Sciatic nerve (tissue), 2 donors: ENCODE measurements at places on chromosomes 6 and 20.

DNA sequence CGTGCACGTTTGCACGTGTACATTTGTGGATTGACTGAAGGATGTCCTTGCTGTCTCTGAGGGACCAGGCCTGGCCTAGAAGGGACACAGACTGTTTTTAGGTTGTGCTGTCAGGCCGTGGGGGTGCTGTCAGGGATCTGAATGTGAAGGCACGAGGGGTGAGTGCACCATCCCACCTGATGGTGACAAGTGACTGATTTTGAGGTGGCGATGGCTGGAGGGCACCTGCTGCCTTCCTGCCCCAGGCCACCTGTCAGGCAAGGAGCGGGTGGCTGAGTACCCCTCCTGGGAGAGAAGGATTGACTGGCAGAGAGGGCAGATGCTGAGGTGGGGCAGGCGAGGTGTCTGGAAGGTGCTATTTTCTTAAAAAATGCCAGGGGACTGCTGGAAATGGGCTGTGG lies 1.2 kb downstream of the RAB44 start:
- no peak for DNase-seq

GRCh38 chr6:149293244-149293643 lies 24.3 kb upstream of the TAB2 start:
- no peak for DNase-seq

DNA sequence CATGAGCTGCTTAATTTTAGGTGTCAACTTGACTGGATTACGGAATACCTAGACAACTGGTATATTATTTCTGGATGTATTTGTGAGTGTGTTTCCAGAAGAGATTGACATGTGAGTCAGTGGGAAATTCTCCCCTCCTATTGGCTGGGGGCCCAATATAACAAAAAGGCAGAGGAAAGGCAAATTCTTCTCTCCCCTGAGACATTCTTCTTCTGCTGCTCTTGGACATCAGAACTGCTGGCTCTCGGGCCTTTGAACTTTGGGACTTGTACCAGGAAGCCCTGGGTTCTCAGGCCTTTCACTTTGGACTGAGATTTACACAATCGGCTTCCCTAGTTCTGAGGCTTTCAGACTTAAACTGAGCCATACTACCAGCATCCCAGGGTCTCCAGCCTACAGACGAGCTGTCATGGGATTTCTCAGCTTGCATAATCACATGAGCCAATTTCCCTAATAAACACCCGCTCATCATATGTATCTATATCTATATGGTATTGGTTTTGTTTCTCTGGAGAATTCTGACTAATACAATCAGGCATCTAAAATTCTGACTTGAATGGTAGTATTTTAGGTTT lies 7.6 kb upstream of the BTN3A3 start:
- no peak for DNase-seq

DNA sequence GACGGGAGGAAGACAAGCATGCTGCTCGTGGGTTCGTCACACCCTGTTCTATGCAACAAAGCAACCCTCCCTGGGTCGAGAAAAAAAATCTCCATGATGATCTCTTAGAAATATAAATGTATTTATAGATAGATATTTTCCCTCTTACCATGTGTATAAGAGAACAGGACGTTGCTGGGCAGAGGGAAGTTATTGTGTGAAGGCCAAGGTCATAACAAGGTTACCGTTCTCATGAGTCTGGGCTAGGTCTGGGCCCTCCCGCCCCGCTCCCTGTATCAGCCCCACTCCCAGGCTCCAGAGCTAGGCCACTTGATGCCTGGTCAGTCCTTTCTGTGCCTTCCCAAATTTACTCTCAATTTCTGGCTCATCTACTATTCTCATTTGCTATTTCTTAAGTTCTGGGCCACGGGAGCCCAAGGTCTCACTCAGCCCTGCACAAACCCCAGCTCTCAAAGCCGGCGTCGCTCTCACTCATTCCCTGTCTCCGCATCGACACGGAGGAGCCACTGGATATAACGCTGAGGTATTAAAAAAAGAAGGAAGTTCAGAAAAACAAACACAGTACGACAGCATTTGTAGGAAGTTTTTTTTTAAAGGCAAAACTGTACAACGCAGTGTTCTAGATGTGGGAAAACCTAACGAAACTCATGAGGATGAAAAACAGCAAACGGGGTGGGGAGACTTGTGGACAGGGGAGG lies 96.8 kb downstream of the PSMG4 start:
- DNase-seq, result peak; percentile 73

DNA sequence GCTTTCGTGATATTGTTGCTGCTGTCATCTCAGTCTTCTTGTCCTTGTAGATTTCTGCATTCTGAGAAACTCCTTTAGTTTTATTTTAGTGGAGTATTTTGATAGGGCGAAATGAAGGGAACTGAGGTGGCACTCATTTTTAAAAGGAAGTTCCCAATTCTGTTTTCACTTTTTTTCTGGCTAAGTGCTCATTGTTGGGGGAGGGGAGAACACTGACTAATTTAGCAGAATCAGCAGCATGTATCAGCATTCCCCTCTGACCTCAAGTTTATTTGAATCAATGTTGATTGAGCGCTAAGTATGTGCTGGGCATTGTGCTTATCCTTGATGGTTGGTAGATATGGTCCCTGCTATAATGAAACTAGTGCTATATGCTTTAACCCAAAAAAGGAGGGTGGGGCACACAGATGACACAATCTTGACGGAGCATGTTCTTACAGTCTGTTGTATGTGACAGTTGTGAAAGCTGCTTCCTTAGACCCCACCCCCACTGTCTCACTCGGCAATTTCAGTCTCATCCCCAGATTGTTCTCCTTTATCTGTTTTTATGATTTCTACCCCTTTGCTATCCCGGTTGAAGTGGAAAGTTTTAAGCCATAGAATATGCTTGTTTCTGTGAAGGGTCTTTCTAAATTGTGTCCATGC lies 262.4 kb downstream of the SOX4 start:
- no peak for DNase-seq

- DNase-seq, result no peak
Measured at GRCh38 chr6:76708641-76709331, 636.3 kb upstream of the IMPG1 start.

GRCh38 chr6:138337076-138337475 lies 40.6 kb upstream of the SMIM28 start:
- DNase-seq, result no peak

GRCh38 chr6:169589699-169590257 lies 112.1 kb downstream of the WDR27 start:
- no peak for DNase-seq

DNA sequence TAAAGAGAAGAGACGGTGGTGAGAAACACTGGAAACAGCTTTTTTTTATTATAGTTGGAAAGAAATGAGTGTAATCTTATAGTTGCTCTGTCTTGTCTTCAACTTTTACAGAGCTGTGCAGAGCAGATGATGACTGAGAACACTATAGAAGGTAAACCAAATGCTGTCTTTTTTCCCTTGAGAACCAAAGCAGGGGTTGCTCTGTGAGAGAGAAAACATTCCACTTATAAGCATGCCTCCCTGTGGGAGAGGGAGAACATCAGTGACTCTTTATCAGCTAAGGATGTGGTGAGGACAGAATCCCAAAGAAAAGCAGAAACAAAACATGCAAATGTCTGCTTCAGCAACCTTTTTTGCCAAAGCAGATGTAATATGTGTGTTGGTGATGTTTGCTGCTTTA lies 179.3 kb upstream of the HDDC2 start:
- no peak for DNase-seq

DNA sequence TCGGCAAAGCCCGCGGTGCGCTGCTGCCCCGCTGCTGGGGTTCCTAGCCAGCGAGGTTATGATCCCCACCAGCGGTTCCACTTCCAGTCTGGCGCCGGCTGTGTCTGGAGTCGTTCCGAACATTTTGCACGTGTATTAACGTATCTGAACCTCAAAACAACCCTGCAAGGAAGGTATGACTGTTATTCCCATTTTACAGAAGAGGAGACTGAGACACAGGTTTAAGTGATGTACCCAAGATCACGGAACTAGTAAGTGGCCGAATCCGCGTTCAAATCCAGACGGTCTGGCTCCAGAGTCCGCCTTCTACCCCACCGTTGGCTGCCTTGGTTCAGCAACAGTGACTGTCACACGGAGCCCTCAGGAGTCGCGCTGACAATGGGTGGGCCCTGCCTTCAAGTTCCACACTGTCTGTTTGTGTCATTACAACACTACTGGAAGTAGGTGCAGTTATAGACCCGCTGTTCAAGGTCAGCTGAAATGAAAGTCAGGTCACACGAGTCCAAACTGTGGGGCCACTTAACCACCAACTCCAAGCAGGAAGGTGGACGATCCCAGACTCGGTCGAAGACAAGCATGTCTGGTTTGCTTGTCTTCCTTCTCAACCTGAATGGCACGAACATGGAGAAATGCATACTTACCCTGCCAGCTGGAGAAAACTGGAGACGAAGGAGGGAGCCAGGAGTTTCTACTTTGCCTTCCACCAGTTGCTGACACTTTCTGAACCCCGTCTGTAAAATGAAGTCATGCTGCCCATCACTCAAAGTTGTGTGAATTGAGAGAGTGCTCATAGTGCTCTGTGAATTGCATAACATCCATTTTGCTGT lies 803 bp upstream of the SRXN1 start:
- no peak for DNase-seq

DNA sequence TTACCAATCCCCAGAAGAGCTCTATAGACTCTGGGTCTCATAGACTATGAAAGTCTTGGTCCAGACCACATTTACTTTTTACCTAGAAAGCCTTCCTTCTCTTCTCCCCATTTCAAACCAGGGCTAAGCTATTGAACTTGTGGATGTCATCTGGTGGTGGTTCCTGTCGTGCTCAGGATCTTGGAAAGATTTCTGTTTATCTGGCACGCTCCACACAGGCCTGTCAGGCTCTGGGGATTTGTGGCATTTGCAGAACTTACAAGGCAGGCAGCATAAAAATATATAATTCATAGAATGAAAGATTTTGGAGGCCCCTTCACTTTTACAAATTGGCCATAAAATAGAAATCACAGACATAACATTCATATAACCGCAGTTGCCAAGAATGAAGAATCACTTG lies 188.1 kb downstream of the UST start:
- no peak for DNase-seq

DNA sequence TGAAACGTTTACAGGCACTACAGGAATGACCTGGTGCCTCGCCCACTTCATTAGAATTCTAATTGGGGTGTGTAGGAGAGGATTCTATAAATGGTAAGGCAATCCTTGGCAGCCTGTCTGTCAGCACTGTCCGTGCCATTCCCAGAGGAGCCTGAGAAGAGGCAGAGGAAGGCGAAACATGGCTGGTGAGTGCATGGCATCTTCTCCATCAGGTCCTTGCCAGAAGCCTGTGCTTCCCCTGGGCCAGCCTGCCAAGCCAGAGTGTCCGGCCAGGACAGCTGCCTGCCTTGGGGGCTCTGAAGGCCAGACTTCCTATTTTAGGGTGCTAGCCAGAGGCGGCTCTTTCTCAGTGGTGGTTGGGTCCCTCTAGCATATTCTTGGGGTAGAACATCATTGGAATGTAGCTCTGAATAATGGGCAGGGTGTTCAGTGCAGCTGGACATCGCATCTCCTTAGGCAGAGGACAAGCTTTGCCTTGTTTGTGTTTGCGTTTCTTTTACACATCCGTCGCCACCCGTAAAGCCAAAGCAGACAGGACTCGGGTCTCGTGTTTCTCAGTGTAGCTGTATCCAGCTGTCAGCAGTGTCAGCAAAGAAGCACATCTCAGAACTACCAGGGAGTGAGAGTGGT lies at the start of gene TGM3:
TGM3 (plus strand) TSS at position 116 of the 630 bp plus-strand sequence; CDS start at position 179, 63 bp downstream.
- DNase-seq, result no peak

- DNase-seq, result no peak
Measured at GRCh38 chr20:2465100-2465499, 5.5 kb downstream of the SNRPB start.

DNA sequence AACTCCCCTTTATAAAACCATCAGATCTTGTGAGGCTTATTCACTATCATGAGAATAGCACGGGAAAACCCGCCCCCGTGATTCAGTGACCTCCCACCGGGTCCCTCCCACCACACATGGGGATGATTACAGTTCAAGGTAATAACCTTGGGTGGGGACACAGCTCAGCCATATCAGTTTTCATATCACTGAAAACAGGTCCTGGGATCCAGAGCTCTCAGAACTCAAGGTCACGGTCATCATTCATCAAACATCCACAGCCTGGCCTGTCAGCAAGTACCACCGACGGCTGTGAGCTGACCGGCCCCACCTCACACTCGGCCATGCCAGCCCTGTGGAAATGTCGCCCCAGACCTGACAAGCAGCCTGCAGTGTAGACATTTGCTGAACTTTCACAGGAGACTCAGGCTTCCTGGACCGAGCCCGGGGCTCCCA lies 14.1 kb upstream of the FRMD1 start:
- DNase-seq, result no peak

DNA sequence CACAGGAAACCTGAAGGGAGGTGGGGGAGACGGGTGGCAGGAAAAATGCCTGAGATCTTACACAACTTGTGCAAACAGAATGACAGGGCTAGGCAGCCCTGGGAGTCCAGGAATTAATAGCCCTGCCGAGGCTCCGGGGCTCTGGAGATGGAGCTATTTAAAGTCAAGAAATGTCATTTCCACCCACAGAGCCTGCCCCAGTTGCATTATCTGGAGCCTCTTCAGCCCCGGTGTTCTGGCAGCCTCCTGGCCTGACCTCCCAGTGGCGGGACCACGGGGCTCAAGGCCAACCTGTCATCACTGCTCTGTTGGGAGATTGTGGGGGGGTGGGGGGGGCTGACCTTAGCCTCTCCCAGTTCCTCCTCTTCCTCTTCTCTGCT lies 28.5 kb upstream of the SCUBE3 start:
- no peak for DNase-seq

DNA sequence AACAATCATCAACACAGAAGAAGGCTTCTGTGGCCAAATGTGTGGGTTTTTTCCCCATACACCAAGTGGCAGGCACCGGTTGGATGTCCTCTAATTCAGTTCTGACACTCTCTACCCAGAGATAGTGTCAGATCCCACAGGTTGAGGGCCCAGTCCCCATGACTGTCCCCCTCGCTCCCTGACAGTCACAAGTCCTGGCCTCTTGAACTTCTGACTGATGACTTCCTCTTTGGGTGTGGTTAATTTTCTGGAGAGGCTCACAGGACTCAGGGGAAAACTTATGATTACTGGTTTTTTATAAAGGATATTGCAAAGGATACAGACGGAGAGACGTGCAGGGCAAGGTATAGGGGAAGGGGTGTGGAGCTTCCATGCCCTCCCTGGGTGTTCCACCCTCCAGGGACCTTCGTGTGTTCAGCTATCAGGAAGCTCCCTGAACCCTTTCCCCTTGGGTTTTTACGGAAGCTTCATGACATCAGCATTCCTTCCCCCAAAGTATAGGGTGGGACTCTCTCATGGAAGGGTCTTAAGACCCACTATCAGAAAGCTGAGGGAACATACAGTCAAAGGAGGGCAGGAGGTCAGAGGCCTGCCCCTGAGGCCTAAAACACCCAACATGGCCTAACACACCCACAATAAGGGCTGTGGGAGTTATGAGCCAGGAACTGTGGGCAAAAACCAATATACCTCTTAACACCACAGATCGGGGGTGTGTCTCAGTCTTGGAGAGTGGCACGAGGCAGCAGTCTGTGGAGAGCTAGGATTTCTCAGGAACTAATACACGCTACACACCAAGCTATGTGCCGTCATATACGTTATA lies 33.3 kb downstream of the FARS2 start:
- DNase-seq, result no peak

GRCh38 chr6:131038597-131039344 lies 24.3 kb downstream of the EPB41L2 start:
- no peak for DNase-seq
